Stimulated activated CD4-positive, alpha-beta T cell treated with anti-CD3 and anti-CD28 coated beads, TNF-alpha, amount 100 ng/mL, for 1 hour (primary cell): ENCODE measurements at places on chromosomes 2 and 18.

DNA sequence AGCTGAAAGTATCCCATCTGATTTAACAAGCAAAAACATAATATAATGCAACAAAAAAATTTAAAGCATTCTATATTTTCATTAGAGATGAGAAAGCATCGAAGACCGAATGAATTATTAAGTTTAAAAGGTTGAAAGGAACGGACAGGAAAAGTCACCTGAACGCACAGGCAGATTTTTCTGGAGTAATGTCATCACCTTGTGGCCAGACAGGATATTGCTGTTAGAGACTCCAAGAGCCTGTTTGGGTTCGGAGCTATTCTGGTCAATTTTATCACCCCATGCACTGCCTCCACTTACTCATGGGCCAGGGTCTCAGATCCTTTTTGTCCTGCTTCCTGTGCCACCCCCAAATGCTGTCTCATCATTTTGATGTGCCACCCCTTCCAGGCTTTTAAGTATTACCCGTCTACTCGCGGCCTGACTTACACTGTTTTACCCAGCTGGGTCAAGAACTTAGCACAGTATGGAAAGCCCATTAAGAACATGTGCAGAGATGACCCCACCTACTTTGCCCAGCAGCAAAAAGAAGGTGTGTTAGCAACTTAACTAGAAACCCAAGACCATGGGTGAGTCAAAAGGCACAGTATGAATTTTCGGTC, 27.3 kb downstream of the GKN2 start:
- no peak for DNase-seq

DNA sequence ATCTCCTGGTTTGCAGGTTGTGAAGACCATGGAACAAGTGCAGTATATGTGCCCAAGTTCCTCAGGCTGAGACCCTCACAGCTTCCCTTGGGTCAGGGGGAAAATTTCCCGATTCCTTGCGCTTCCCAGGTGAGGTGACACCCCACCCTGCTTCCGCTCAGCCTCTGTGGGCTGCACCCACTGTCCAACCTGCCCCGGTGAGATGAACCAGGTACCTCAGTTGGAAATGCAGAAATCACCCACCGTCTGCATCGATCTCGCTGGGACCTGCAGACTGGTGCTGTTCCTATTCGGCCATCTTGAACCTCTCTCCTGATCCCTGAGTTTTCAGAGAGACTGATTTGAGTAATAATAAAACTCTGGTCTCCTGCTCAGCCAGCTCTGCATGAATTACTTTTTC, 30.6 kb downstream of the CHCHD5 start:
- no peak for DNase-seq

- DNase-seq = no peak
Observed at GRCh38 chr2:122414902-122415301, 659.5 kb downstream of the TSN start.

DNA sequence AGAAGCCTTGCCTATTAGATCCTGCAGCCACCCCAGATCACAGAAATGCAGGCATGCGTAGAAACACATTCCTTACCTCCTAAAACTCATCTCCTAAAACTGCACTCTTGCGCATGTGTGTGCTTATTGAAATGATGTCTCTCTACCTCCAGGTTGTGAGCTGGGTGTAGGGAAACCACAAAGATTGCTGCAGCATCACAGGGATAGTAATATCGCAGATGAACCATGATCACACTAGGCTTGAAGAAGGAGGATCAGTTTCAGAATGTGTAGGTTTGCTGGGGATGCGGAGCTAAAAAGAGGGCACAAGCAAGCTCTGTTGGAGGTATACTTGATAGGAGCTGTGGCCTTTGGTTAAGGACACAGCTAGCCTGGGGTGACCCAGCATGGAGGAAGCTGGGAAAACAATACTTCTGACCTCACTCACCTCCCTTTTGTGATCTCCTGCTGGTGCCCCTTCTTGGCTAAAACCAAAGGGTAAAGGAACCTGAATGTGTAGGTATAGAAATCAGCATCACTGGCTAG, 118.8 kb downstream of the SETBP1 start:
- DNase-seq = no peak

DNA sequence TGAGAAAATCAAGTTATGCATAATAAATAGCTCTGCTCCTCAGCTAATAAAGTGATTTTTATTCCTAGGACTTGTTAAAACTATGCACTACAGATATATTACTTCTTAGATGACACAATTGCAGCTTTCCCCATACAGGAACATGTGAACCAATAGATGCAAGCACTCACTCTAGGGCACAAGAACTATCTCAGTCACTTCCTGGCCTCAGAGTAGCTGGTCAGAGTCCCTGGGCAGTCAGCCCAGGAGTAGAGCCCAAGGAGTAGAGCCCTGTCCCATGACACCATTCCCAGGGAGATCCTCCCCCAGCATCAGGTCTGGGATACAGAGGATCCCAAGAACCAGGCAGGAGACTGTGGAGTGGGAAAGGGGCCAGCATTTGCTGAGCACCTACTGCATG, 2.7 kb downstream of the TNS1 start:
- no peak for DNase-seq

- no peak for DNase-seq
Observed at GRCh38 chr2:152598975-152599759, 118.1 kb downstream of the PRPF40A start.

DNA sequence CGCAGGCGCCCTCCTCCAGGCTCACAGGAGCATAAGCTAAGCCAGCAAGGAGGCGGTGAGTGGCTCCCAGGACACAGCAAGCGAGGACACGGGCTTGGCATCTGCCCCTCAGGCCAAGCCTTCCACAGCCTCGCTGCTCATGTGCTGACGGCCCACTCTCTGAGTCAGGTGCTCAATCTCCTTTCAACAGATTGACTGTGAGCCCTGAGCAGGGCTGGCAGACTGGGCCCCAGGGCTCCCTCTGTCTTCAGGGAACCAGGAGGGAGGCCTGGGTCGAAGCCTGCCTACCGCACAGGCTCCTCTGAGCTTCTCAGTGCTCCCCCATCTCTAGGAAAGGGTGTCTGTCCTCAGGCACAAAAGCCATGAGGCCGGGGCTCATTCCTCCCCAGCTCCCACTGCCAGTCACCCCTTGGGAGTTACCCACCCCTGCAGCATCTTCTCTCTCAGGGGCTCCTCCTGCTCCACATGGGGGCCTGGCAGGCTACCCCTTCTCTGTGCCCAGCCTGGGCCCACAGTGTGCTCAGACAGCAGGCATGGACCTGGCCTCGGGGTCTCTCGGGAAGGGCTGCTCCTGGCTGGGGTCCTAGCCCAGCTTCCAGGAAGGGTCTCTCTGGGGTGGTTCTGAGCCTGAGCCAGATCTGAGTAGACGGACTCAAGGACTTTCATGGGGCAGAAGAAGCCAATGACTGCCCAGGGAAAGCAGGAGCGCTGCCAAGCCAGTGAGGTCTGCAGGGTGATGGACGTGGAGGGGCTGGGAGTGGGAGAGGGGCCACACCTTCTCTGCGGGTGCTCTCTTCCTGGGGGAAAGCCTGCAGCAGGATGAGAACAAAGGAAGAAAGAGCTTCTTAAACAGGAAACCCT, 138.0 kb upstream of the GPC1 start:
- no peak for DNase-seq

DNA sequence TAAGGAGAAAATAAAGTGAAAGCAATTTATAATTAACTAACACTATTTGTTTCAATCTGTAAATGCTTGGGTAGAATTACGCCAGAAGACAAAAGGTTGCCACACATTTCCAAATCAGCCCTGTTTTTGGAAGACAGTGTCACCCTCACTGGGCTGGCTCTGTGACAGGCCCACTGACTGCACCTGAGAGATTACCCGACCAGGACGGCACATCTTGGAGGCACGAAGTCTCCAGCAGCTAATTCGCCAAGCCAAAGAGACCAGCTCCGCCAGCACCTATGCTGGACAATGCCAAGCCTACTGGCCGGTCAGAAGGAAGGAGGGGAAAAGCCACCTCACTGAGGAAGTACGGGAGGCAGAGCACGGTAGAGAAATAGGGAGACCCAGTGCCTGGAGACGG, 61.9 kb downstream of the CYB5A start:
- no peak for DNase-seq

DNA sequence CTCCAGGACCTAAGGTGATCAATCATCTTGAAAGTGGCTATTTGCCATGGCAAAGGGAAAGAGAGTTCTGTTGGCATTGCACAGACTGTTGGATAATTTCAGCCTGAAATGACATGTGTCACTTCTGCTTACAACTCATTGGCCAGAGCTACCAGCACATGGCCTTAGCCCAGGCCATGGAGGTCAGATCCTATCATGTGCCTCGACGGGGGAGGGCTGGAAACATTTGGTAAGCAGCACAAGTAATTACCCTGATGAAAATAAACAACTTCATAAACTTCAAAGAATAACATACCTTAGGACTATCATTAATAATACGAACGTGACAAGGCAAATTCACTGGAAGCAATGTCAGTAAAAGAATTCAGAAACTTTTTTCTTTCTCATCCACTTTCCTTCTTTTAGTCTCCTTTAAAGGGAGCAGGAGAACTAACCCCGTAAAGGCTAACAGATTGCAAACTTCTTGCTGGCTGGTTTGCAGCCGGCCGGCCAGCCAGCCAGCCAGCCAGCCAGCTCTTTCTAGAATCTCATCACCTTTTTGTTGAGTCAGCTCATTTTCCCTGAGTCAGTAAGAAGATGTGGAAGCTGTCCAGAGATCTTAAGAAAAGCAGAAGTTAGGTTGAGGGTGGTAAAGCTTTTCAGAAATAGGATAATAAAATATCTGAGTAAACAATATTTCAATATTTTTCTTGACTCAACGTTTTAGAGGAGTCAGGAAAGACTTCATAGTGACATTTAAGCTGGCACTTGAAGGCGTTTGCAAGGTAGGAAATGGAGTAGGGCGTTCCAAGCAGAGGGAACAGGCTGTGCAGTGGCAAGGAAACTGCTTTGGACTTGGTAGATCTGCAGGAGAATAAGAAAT, 31.9 kb downstream of the CNRIP1 start:
- no peak for DNase-seq

- no peak for DNase-seq
Observed at GRCh38 chr2:114543236-114543766, 100.9 kb downstream of the DPP10 start.

- DNase-seq = no peak
Observed at GRCh38 chr2:61255580-61256437, 93.8 kb downstream of the C2orf74 start.

- DNase-seq = no peak
Observed at GRCh38 chr2:43073401-43073825, 153.0 kb downstream of the ZFP36L2 start.

DNA sequence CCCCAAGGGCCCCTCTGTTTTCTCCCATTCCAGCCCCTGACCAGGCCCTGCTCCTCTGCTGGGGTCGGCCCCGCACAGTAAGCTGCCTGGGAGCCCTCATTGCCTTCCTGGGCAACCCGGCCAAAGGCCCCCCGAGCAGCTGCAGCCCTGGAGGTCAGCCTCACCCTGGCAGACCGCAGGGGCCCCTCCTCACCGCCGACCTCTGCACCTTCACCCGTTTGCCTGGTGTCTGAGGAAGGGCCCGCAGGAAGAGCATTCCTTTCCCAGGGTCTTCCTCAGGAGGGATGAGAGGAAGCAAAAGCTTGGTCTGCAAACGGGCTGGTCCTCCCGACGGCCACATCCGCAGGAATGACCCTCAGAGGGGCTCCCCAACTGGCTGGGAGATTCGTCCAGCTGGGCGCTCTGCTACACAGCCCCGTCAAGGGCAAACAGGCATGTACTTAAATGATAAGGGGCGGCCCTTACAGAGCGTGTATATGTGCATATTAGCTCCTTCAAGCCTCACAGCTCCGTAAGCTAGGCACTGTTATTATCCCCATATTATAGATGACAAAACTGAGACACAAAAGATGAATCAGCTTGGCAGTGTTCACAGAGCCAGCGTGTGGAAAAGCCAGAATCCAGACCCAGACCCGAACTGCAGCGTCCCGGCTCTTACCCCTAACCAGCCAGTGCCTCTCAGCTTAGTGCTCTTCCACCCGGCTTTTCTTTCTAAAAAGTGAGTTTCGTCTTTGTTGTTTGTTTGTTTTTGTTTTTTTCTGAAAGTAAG, 52.8 kb downstream of the SLC4A1AP start:
- DNase-seq = no peak

DNA sequence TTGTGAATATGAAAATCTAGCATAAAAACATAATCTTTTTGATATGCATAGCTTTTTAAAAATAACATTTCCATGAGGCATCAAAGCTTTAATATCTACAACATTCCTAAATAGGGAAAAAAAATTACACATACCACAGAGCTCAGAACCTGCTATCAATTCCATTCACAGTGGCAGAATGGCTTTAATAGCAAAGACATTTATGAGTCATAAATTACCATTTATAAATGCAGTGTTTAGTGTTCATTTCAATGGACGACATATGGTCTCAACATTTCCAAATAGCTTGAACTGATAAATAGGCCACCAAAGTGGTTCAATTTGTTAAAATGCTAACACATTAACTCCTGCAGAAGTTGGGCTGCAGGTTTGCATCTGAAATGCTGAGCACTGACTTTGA, 600.6 kb upstream of the SETBP1 start:
- DNase-seq = no peak

DNA sequence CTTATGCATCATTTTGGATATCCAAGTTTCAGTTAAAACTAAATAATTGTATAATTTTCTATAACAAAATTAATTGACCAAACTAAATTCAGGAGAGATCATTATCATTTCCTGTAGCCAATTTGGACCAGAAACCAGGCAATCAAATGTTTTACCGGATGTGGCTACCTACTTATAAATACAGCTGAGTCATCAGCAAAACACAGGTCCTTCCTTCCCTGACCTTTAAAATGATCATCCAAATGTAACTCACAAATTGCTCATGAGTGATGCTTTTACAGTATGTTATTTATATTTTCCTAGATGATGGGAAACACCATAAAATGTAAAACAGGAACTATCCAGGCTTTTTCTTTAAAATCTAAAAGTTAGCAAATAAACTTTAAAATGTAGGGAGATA, 133.7 kb downstream of the CBLN2 start:
- DNase-seq = no peak
